ENCODE measurements at places on chromosomes 2 and 18.

DNA sequence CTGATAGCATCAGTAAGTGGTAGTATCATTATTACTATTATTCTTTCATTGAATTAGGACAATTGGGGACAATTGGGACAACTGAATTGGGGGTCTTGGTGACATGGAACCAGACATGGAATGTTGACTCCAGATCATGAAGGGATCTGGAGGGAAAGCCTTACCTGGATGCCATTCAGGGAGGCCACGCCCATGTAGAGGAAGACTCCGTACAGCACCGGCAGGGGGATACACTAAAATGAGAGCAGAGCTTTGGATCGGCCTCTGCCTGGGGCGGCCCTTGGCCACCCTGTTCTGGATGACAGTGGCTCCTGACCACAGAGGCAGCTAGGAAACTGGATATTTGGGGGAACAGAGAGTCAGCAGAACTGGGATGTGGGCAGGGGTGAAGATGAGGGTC is 29.2 kb downstream of the MTHFD2 start:
- no peak for DNase-seq

DNA sequence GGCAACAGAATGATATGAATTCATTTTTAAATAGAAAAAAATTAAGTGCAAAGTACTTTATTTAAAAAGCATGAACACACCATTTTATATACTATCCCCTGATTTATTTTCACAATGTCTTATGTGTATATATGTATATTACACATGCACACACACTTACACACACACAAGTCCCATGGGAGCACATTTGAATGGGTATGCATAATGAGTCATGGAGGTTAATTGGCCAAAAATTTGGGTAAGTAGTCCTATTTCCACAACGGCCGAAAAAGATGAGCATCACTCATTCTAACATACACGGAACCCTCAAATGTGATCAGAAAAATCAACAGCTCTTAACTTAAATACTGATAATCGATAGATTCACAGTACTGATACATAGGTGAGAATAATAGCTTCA is 97.4 kb upstream of the NABP1 start:
- DNase-seq = no peak

DNA sequence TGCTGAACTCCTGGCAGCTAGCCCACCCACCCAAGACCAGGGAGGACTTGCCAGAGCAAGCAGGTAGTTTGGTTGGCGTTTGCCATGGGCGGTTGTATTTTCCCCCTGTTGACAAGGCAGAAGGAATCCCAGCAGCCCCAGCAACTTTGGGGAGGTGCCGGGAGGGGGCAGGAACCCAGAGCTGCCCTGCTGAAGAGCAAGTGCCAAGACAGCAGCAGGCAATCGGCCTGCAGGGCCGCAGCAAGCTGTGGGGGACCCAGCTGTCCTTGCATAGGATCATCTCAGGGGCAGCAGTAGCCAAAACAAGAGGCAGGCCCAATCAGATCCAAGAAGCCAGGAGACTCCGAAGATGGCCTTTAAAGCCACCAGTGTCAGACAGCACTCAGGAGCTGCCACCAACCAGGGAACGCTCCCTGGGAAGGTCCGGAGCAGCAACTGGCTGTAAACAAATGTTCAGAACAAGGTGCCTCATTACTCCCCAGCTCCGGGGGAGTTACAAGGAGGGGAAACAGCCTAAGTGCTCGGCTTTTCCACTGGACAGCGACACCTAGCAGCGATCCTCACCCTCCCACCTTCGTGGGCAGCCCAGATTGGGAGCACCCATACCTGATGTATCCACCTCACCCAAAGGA is 2.1 kb downstream of the ST8SIA5 start:
- DNase-seq = no peak

DNA sequence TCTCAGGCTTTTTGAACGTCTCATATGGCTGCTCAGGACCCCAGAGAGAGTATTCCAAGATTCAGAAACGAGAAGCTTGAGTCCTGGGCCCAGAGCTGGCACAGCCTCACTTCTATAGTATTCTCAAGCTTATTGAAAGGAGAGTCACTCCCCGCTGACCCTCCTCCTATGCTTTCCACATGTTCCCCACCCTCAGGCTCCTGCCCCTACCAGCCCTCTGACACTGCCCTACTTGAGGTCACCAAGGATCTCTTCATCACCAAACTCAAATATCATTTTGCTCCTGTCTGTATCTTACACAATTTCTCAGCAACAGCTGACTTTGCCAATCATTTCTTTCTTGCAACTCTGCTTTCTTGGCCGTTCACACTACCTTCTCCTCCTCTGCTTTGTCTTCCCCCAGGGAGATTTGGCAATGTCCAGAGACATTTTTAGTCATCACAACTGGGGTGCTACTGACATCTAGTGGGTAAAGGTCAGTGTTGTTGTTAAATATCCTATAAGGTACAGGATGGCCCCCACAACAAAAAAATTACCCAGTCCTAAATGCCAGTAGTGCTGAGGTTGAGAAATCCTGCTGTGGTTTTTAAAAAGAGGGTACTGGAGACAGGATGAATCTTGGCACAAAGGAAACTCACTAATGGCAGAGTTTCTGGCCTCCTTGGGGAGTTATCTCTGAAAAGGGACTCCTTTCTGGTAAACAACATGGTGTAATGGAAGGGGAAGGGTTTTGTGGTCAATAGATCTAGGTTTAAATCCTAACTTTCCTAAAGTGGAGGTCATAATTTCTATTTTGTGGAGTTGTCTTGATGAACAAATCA is 26.9 kb upstream of the INSIG2 start:
- DNase-seq = no peak

DNA sequence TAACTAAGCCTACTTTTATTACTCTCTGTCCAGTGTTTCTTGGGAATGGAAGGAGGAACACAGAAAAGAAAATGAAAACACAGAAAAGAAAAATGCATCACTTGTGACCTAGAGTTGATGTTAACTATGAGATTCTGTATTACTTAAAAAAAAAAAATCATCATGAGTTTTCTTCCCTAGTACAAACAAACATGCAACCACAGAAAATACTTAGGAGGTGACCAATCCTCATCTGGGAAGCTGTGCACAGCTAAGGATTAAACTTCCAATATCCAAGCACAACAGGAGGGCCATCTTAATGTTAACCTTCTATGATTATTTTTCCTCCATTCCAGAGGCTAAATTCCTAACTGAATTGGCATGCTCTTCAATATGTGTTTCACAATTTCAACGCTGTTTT is 1140.4 kb downstream of the LRP1B start:
- DNase-seq = no peak

GRCh38 chr2:62200868-62201267 is 5.0 kb downstream of the B3GNT2 start:
- DNase-seq = no peak

GRCh38 chr2:16862471-16862870 is 196.8 kb upstream of the CYRIA start:
- DNase-seq = no peak

DNA sequence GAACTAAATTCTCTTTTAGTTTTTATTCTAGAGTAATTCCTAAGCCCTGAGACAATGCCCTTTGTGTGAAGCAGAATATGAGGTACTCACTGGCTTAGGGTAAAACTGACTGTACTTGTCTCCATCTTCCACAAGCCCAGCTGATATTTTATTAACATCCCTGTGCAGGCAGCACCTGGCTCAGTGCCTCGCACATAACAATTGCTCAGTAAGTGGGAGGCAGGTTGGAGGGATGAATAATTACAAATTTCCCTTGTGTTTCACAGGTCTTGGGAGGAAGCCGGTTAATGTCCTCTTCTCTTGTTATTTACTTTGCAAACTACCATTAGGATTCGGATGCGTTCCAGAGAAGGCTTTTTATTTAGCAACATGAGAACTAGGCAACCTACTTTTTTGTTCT is 249.8 kb upstream of the FSHR start:
- DNase-seq = no peak

- DNase-seq = no peak
These were observed 17.6 kb downstream of the KCNK3 start for GRCh38 chr2:26710145-26710544.

DNA sequence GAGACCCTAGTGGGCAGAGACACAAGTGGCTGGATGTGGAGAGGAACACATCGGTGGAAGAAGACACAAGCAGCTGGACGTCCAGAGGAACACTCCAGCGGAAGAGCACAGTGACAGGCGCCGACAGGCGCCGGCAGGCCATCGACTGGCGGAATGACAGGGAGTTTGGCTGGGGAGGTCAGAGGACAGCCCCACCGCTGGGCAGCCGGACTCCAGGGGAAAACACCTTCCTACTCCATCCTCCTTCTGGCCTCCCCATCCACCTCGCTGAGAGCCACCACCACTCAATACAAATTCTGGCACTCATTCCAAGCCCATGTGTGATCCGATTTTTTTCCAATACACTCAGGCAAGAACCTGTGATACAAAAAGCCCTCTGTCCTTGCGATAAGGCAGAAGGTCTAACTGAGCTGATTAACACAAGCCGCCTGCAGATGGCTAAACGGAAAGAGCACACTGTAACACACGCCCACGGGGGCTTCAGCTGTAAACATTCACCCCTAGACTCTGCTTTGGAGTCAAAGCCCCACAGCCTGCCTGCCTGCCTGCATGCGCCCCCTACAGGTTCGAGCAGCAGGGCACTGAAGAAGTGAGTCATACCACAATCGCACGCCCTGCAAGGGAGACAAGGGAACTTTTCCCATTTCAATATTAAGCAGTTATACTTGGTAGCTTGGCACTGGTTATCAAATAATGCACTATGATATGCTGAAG is 50.2 kb upstream of the LRP1B start:
- no peak for DNase-seq

- DNase-seq = no peak
These were observed 42.1 kb downstream of the RAPH1 start for GRCh38 chr2:203492965-203493364.

DNA sequence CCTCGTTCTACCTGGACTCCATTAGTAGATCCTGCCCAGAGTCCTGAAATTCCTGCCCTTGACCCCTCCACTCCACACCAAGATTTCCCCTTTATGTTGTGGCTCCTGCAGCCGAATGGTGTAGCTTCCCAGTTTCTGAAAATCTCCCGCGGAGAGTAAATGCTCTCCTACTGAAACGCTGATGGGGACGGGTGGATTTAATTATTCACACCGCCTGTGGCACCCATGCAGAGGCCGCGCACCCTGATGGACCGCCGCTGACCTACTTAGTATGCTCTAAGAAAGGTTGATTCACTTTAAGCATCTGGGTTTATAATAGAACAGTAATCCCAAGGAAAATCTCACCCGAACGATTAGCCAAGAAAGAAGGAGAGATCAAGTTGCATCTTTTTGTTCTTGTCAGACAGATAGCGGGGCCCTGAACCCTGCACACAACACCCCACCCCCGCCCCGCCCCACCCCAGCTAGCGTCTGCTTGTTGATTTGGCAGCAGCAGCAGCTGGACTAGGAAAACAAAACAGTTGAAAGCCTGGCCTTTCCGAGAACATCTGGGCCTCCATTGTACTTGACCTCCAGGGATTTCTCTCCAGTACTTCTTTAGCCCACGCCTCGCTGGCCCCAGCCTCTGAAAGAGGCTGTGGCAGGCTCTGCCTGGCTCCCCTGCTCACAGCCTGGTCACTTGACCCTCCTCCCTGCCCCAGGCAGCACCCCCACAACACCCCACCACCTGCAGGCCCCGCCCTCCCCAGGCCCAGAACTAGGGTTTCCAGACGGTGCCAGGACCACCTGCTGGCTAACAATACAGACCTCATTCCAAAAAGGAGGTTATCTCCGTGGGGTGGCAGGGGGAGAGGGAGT is 53.6 kb downstream of the DPYSL5 start:
- no peak for DNase-seq

DNA sequence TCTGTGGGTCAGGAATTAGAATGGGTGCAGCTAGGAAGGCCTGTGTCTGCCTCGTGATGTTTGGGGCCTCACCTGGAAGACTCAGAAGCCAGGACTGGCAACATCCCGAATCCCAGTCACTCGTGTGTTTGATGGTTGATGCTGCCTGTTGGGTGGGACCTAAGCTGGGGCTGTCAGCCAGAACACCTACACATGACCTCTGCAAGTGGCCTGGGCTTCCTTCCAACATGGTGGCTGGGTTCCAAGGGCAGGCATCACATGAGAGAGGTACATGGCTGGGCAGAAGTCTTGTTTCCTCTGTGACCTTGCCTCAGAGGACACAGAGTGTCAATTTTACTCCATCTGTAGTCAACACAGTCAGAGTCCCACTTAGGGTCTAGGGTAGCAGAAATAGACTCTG is 177.8 kb downstream of the GBX2 start:
- no peak for DNase-seq

- no peak for DNase-seq
These were observed 219.2 kb downstream of the SRBD1 start for GRCh38 chr2:45391866-45392265.

DNA sequence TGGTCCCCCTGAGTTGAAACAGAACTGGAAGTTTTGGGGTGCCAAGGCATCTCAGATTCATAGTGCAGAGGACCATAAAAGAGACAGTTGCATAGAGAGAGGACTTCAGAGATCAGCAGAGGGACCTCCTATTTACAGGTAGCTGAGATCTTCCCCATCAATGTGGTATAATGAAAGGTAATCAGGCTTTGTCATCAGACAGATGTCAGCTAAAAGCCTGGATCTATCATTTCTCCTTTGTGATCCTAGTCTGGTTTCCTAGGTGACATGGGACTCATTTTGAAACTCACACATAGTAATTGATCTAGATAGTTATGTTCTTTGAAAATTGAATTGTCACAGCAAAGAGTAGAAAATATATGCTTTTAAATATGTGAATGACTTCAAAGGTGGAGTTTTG is 443.5 kb upstream of the MAP2 start:
- DNase-seq = no peak

GRCh38 chr18:22141211-22141610 is 28.2 kb upstream of the GATA6 start:
- no peak for DNase-seq

- peak; percentile 32 for DNase-seq
These were observed 43.7 kb upstream of the SEMA4C start for GRCh38 chr2:96913398-96914202.

DNA sequence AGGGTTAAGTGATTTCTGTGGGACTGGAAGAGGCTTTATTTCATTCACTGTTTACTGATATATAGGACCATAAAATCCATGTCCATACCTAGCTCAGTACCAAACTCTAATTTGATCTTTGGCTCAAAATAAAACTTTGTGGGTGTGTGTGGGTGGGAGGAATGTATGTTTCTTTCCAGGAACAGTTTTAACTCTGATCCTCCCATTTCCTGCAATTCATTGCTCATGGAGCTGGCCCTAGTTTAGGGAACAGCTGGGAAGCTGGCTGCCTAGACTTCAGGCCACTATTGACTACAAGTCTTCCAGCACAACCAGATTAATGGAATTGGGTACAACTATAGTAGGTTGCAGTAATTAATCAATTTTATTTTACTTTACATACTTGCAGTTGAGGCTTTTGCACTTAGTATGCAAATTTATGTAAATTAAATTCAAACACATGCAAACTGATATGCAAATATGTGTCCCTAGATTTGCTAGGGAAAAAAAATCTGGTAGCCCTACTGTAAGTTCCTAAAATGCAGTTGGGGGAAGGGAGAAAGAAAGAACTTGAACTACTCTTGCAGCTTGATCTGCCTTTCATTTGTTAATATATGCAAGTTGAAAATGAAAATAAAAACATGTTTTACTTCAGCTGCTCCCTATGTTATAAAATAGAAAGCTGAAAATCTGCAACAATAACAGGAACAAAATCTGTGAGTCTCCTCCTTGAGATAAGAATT is 1070.3 kb upstream of the CELF4 start:
- DNase-seq = no peak

GRCh38 chr2:18856765-18857164 is 267.4 kb upstream of the NT5C1B start:
- no peak for DNase-seq

All from stimulated activated CD4-positive, alpha-beta T cell treated with anti-CD3 and anti-CD28 coated beads, Interleukin-12 subunit alpha, Interleukin-12 subunit beta, amount 100 ng/mL, for 48 hours (primary cell).